ENCODE measurements at places on chromosomes 13 and 19.

- no peak for DNase-seq
Measured at GRCh38 chr13:82298106-82298505, 1584.2 kb downstream of the SLITRK1 start.

- peak; percentile 40 for DNase-seq
Measured at GRCh38 chr13:37143911-37144310, 38.4 kb upstream of the CSNK1A1L start.

DNA sequence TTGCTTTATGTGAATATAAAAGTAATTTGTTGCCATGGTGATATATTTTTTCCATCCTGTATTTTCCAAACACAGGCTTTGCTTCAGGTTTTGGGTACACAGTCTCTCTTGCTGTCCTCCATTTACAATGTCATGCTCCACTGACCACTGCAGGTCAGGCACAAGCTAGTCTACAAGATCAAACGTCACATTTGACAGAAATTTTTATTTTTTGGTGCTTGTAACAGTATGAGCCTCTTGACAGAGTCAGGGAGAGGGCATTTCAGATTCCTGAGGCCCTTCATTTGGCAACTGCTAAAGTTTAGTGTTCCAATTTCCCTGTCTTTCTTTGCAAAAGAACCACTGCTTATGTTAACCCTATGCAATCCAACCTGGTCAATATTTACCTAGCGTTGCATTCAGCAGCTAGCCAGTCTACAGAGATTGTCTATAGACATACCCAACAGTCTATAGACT, 175.0 kb downstream of the RFC3 start:
- DNase-seq: no peak

DNA sequence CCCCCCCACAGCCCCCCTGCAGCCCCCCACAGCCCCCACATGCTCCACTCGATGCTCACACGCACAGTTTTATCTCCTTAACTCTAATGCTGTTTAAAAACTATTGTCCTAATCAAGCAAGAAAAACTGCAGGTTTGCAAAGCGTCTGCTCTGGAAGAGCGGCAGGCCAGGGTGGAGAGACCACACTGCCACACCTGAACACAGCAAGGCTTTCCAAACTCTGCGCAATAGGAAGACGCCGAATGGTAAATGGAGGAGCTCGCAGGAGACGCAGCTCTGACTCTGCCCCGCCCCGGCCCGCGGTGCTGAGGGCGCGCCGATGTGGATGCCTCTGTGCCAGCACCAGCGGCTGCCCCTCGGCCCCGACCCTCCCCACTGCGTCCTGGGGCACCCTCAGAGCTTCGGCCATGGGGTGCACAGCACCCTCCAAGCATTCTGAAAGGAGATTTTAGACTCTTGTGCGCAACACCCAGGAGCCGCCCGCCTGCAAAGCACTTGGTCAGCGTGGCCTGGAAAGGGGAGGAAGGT, 32.4 kb downstream of the RASA3 start:
- DNase-seq: no peak

GRCh38 chr13:107066355-107066754, 498.4 kb upstream of the ARGLU1 start:
- DNase-seq: peak; percentile 75

DNA sequence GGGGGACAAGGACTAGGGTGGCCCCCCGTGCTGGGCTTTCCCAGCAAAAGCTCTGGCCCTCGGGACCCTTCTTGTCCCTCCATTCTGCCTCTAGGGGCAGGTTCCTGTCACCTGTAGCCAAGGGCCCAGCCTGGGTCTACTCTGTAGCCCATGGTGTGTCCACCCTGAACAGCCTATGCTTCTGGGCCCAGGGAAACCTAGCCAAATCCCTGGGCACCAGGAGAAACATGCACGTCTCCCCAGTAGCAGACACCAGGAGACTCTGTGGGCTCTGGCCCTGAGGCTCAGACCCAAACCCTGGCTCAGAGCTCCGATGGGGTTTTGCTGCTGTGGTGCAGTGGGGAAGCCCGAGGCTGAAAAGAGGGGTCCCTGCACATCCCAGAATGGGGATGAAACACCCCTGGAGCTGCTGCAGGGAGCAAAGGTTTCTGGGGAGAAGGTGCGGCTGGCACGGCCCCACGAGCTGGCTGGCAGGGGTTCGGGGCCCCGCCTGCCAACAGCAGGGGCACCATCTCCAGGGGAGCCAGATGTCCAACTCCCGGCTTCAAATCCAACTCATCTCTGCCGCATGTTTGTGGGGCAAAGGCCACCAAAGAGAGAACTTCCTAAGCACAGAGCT, 18.2 kb downstream of the CEBPG start:
- DNase-seq: no peak

DNA sequence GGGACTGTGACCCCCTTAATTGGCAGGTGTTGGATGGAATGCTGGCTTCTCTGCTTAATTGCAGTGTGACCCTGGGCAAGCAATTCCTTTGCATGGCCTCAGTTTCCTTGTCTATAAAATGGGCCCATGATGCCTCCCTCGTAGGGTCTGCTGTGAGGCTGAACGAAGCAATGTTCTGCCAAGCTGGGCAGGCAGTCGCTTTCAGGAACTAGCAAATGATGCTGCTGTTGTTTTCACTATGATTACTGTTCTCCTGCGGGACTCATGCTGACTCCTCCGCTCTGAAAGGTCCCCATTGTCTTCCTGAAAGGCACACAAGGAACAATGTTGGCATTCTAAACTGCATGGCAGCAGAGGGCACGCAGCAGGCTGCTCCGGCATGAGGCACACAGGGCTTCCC, 6.8 kb downstream of the BICRA start:
- DNase-seq: no peak

GRCh38 chr13:46146898-46147297, 35.1 kb downstream of the LCP1 start:
- no peak for DNase-seq

DNA sequence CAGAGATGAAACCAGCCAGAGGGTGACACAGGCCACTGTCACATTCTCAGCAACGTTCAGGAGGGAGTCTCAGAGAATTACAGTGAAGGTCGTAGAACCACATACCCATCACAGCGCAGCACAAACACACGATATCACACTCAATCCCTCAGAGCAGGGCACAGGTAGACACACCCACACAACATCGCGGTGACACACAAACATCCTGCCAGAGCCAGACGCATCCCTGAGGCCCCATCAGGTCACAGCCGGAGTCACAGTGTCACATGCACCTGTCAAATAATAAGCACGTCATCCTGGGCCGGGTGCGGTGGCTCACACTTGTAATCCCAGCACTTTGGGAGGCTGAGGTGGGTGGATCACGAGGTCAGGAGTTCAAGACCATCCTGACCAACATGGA, 17.5 kb downstream of the ELAVL3 start:
- DNase-seq: no peak

DNA sequence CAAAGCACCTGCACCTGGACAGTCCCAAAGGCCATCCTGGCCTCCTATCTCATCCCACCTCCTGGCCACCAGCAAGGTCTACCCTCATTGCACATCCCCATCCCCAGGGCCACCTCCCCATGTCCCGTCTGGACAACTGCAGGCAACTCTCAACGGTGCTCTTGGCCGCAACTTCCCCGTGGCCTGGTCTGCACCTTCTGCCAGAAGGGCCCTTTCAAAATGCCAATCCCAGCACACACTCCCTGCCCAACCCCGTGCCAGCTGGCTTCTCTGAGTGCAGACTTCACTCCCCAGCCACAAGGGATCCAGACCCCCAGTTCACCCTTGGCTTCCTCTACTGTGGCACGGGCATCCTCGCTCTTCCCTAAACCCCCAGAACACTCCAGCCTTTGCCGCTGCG, 8.2 kb downstream of the PEPD start:
- DNase-seq: no peak

DNA sequence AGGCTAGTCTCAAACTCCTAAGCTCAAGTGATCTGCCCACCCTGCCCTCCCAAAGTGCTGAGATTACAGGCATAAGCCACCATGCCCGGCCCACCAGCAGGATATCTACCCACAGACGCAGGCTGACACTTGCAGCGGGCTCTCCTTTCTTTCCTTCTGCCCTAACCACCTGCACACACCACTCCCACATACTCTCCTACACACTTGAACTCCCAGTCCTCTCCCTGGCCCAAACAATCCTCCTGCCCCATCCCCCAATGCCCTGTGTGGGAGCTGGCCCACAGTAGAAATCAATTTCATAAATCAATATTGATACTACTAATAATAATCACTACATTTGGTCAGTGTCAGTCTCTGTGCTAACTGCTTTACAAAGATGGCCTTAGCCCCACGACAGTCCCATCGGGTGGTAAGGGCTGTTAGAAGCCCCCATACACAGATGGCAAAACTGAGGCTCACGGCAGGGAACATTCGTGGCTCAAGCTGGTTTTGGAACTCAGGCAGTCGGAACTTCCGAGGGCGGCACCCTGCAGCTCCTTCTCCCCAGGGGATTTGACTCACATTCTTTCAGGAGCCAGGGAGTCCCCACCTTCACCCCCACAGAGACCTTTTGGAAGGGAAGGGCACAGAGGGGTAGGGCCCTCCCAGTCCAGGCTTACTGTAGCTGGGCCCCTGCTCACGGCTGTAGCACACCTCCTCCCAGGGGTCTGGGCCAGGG, 3.4 kb upstream of the DPF1 start:
- DNase-seq: no peak

Measured in fibroblast of skin of left biceps (primary cell).